ENCODE measurements at places on chromosomes 11 and 22.
A peak's percentile ranks its signal among the peaks of the same experiment; 100 is the strongest.

DNA sequence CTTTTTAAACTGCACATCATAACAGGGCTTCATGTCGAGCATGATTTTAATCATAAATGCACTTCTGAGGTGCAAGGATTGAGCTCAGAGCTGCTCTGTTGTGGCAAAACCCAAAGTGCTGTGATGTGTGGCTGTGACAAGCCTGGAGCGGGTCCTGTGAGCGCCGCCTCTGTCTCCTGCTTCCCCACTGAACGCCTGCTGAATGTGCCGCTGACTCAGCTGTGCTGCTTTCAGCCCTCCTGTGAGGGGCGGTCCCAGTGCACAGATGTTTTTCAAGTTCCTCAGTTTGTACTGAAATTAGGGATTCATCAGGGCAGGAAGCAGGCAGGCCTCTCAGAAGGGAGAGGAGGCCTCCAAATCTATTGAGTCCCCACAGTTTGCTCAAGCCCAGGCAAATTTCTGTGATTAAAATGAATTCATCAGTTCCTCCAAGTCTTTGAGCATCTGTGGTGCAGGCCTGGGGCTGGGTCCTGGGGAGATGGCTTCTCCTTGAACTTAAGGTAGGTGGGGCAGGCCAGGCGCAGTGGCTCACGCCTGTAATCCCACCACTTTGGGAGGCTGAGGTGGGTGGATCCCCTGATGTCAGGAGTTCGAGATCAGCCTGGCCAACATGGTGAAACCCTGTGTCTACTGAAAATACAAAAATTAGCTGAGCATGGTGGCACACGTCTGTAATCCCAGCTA lies 3.0 kb upstream of the GTSE1 start:
- DNase-seq = no peak

DNA sequence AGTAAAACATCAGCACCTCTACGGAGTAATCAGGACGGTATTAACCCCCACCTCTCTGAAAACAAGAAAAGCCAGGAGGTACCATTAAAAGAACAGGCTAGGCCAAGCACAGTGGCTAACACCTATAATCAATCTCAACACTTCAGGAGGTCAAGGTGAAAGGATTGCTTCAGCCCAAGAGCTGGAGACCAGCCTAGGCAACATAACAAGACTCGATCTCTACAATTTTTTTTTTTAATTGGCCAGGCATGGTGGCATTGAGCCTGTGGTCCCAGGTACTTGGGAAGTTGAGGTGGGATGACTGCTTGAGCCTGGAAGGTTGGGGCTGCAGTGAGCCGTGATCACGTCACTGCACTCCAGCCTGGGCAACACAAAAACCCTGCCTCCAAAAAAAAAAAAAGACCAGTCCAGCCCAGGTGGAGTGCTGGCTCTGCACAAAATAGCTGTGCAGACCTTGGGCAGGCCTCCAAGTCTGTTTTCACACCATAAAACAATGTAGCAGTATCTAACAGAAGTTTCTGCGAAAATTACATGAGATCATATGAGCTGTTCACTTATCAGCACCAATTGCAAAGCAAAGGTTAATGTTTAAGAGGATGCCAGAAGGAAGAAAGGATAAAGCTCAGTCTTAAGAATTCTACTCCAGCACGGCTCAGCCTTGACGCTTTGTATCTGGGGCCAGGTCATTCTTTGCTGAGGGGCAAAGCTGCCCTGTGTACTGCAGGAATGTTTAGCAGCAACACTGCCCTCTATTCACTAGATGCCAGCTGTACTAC lies 14.8 kb downstream of the CHKA start:
- DNase-seq = peak; percentile 33

- no peak for DNase-seq
Measured at GRCh38 chr22:34620161-34620560, 445.8 kb upstream of the ISX start.

GRCh38 chr11:64100782-64101353 lies 65.0 kb downstream of the MACROD1 start:
- no peak for DNase-seq

DNA sequence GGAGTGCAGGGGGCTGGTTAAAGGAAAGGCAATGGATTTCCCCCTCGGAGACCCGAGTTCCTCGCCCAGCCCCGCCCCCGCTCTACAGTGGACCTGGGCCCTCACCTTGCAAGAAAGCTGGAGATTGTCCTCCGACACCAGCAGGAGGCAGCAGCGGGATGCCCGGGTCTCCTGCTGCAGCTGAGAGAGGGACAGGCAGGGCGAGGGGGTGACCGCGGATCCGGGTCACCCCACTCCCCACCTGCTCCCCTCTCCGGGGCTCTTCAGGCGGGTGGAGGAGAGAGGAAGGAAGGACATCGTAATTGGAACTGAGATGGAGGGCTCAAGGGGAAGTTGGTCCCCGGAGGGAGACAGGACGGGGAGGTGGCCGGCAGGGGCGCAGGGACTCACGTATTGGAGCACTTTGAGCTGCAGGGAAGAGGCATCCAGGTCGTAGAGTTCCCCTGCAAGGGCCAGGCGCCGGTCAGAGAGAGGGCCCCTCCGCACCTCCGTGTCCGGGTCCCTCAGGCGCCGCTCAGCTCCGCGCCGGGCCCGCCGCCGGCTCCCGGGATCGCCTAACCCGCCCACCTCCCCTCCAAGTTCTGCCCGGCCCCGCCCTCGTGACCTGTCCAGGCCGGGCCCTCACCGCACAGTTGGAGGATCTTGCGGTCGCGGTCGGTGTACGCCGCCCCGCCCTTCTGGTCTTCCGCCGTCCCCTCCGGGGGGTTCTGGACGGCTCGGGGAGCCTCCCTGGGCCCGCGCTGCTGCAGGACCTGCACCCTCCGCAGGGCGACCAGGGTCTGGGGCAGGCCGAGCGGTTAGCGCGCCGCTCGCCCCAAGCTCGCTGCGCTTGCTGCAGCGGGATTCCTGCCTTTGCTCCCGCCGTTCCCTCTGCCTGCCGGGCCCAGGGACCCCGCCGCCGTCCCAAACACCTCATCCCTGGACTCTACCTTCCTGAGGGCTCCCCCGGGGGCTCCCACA lies 84.1 kb downstream of the PDE2A start:
- DNase-seq = no peak

DNA sequence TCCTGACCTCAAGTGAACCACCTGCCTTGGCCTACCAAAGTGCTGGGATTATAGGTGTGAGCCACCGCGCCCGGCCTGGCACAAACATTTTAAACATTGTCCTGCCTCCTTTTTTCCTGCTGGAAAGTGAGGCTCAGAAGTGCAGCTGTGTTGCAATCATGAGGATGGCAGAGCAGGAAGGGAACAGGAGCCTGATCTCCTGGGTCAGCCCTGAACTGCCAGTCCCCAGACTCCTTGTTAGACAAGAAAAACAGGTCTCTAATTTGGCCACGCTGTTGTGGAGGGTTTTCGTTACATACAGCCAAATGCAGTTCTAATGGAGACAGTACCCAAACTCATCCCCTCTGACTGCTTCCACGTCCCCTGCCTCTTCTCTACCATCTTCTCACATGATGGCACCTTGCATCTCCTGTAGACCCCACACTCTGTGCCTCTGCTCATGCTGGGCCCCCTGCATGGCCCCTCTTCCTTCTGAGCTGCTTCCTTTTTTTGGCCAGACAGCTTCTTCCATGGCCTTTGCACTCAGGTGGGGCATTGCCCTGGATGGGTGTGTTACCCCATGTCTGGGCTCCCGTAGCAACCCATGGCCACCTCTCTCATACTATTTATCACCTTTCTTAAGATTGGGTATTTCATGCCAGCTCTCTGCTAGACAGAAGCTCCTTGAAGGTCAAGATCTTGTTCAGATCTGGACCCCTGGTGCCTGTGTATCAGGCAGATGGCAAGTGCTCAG lies 227.1 kb downstream of the CEP164 start:
- DNase-seq = peak; percentile 88

DNA sequence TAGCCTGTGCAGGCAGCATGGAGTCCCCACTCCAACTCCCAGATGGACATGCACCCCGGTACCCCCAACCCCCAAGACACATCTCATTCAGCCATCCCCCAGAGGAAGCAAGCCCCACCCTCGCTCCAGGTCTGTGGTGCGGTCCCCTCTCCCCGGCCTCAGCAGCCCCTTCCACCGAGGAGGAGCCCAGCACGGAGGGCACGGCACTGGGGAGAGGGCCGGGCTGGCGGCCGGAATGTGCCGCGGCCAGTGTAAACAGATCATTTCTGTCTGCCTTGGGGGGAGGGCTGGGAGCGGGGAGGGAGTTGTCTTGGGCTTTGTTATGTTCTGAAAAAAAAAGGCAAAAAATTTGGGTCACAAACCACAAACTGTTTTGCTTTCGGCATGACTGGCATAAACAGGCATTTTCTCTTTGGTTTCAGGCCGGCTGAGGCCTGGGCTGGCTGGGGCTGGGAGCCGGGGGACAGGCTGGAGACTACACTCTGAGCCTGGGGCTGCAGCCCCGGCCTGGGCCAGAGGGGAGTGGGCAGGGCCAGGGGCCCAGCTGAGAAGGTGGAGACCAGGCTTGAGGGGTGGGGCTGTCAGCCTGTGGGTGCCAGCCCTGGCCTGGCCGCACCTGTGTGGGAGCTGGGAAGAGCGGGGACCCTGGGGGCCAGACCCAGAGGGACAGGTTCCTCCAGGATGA lies 16.8 kb downstream of the IGF2 start:
- no peak for DNase-seq

- DNase-seq = no peak
Measured at GRCh38 chr11:99614352-99614751, 593.6 kb downstream of the CNTN5 start.

DNA sequence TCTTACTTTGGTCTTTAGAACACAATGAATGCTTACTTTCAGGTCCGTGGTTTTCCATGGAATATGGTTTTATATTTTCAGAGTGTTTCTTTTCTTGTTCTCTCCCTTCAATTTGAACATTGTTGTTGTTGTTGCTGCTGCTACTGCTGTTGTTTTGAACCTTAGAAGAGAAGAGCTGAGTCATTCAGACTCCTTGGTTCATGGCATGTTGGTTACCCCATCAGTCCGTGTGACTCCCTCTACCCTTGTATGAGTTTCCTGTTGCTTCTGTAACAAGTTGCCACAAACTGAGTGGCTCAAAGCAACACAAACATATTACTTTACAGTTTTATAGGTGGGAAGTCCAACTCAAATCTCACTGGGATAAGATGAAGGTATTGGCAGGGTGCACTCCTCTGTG lies 511.0 kb downstream of the INSC start:
- DNase-seq = no peak

- DNase-seq = no peak
Measured at GRCh38 chr11:12808519-12808918, 134.3 kb downstream of the TEAD1 start.

GRCh38 chr11:9977554-9977953 lies 313.7 kb downstream of the SWAP70 start:
- DNase-seq = no peak

GRCh38 chr11:104572279-104572678 lies 326.0 kb downstream of the CASP12 start:
- no peak for DNase-seq

- no peak for DNase-seq
Measured at GRCh38 chr22:44931077-44931540, 78.7 kb downstream of the PHF21B start.

- no peak for DNase-seq
Measured at GRCh38 chr22:40498420-40499208, 128.2 kb downstream of the SGSM3 start.

DNA sequence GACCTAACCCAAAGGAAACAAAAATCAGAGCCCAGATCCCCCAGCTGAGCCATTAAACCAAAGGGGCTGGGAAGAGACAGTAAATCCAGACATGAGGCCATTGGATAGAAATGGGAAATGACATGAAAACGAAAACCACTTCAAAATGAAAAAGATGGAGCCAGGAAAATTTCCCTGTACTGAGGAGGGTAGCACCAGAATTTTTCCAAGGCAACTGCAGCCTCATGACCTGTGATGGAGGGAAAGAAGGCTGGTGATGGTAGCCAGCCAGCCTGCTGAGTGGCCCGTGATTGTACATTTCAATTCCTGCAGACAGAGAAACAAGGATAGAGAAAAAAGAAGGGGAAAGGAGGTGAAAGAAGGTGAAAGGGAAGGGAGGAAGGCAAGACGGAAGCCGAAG lies 268.4 kb upstream of the PLET1 start:
- DNase-seq = no peak

DNA sequence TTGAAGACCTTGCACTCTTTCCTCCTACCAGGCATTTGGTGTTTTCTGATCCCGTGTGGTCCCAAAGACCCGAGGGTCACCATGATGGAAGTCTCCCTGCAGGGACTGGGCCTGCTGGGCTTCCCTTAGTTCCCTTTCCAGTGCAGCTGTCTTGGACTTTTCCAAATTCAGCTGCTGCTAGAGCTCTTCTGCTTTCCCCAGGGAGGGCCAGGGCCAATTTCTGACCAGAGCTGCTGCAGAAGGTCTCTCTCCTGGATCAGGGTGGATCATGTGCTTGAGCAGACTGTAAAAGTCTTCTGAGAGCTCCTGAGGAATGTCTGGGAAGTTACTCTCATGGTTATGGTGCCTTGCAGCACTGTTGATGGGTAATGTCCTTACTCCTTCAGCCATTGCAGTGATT lies 23.2 kb downstream of the LDLRAD3 start:
- no peak for DNase-seq

GRCh38 chr11:122897606-122898210 lies 15.1 kb downstream of the JHY start:
- DNase-seq = no peak

- DNase-seq = no peak
Measured at GRCh38 chr11:45076761-45077160, 69.7 kb upstream of the PRDM11 start.

DNA sequence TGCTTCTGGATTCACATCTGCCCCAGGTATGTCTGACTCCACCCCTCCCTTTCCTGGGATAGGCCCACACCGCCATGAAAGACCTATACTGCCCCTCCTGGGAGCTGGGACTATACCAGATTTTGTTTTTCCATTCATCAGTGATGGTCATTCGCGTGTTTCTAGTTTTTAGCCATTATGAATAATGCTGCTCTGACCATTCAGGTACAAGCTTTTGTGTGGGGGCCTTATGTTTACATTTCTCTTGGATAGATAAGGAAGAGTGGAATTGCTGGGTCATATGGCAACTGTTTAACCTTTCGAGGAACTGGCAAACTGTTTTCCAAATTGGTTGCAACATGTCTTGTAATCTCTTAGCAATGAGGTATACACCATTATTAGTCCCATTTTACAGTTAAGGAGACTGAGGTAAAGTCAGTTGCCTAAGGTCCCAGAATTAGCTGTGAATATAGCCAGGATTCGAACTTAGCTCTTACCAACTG lies 1.2 kb upstream of the TBC1D10A start:
- DNase-seq = no peak

Data from T47D (cell line).